ENCODE measurements at places on chromosomes 1 and 21.

GRCh38 chr1:9506901-9507300 is 32.4 kb upstream of the SLC25A33 start:
- DNase-seq = no peak

GRCh38 chr1:68321084-68321685 is 88.9 kb upstream of the WLS start:
- peak; percentile 55 for DNase-seq

- DNase-seq = no peak
These were observed 30.6 kb downstream of the WDR47 start for GRCh38 chr1:109011335-109011734.

DNA sequence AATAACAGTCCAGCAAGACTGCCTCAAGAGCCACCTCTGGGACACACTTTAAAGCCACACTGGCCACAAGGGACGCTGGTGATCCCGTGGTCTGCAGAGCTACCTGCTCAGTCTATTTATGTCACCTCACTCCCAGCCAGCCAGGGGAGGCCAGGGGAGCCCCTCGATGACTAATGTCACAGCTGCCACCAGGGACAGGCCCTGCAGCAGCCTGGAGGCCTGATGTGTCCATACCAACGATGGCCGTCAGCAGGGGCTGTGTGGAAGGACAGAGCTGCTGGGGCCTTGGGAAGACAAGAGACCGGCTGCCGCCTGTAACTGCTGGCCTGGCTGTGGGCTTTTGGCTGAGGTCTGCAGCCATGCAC is 71.0 kb downstream of the SIK1 start:
- no peak for DNase-seq

DNA sequence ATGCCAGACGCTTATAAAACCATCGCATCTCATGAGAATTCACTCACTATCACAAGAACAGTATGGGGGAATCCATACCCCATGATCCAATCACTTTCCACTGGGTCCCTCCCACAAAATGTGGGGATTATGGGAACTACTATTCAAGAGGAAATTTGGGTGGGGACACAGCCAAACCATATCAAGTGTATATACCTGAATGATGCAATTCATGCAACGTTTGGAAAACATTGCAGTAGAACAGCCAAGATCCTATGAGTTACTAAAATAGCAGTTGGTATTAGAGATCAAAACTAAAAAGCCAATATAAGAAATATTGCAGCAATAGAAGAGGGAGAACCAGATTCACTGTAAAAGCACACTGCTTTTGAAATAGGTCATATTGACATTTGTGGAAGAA is 1543.9 kb upstream of the B3GALT2 start:
- no peak for DNase-seq

DNA sequence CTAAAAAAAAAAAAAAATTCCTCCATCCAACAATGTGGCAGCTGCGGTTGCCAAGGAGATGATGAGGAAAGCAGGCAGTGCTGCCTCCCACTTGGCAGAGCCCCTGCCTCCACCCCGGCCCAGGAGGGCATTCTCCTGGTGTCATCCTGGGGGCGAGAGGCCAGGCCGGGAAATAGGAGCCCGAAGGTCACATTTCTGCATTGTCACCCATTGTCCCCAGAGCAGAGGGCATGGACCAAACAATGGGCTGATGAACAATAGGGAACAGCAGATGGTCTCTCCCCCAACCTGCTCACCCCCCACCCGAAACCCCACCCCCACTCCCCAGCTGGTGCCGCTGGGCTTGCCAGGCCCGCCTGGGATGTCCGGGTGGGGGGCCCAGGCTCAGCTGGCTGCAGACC is 37.3 kb downstream of the CAMK2N1 start:
- DNase-seq = peak; percentile 81

DNA sequence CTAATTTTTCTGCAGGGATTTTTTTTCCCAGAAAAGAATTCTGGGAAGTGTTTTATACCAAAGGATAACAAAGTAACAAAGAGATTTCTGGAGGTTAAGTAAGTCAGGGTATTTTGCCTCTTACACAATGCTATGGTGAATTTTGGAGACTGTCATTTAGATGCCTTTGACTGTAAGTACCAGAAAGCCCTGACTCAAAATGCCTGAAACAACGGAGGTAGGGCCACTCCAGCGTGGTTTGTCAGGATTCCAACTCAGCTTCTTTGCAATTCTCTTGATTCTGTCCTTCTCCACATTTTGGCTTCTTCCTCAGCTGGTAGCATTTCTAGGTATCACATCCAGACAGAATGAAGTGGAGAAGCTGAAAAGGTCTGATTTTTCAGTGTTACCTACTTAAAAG is 106.5 kb downstream of the UCHL5 start:
- no peak for DNase-seq

- no peak for DNase-seq
These were observed 62.1 kb downstream of the B3GALT5 start for GRCh38 chr21:39674801-39675200.

GRCh38 chr1:160149233-160149632 is 2.2 kb upstream of the ATP1A4 start:
- DNase-seq = no peak

GRCh38 chr1:11444907-11445306 is 34.0 kb upstream of the DISP3 start:
- DNase-seq = no peak

GRCh38 chr21:41948078-41948895 is 5.5 kb downstream of the C2CD2 start:
- peak; percentile 43 for DNase-seq

GRCh38 chr1:243523766-243524165 is 267.9 kb downstream of the SDCCAG8 start:
- DNase-seq = no peak

GRCh38 chr1:234970731-234971476 is 157.7 kb downstream of the TOMM20 start:
- peak; percentile 70 for DNase-seq

GRCh38 chr1:64004451-64005025 is 198.9 kb upstream of the UBE2U start:
- DNase-seq = peak; percentile 10

DNA sequence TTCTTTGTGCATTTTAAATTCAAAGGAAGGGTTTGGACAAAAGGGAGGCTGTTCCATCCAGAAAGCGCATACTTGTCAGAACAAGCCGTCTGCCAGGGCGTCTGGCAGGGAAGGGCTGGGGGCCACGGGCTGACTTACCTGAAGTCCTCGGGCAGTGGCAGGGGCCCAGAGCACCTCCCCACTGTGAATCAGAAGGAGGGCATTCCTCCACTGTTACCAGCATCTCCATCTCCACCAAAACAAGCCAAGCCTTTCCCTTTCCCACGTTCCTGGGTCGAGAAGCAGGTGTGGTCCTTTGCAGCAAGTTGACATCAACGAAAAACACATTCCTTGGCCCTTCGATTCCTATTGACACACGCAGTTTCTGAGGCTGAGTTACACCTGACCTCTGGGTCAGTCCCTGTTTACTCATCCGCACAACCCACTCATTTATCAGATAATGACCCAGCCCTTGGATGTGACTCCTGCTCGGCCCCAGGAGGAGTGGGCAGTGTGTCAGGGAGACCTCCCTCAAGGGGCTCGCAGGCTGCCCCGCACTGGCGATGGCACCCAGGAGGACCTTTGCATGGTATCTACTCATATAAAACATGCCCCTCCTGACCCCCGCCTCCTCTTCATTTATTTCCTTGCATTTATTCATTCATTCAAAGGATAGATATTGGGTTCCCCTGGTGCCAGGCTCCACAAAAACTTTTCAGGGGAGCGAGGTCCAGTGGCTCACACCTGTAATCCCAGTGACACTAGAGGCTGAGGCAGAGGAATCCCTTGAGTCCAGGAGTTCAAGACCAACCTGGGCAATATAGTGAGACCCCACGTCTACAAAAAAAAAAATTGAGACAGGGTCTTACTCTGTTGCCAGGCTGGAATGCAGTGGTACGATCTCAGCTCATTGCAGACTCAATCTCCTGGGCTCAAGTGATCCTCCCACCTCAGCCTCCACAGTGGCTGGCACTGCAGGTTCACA is 60.2 kb downstream of the TOMM20 start:
- DNase-seq = no peak

- no peak for DNase-seq
These were observed 15.2 kb upstream of the HMCN1 start for GRCh38 chr1:185719021-185719420.

- no peak for DNase-seq
These were observed 483.4 kb downstream of the PLPP3 start for GRCh38 chr1:56095696-56096665.

- no peak for DNase-seq
These were observed 18.5 kb downstream of the OBSCN start for GRCh38 chr1:228226141-228226874.

- no peak for DNase-seq
These were observed 22.0 kb upstream of the KCNC4 start for GRCh38 chr1:110188035-110188618.

- no peak for DNase-seq
These were observed 89.7 kb downstream of the PBX1 start for GRCh38 chr1:164648636-164649035.

- no peak for DNase-seq
These were observed 23.6 kb upstream of the SYT6 start for GRCh38 chr1:114177282-114177681.

DNA sequence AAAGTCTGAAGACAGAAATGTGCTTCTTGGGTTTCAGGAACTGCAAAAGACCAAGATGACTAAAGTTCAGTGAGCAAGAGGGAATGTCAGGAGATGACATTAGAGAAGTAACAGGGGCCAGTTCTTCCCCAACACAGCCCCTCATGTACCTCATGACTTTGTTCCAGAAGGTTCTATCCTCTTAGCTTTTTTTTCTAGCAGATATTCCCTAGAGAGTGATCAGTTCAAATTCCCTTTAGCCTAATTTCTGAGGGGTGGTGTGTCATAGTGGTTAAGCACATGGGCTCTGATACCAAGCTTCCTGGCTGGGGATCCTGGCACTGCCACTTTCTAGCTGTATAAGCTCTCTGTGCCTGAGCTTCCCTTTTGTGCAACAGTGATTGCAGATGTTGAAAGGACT is 108.0 kb downstream of the LBR start:
- DNase-seq = no peak

All from brain (organoid and tissue), 16 donors.